Progenitor cell of endocrine pancreas (in vitro differentiated cells): ENCODE measurements at places on chromosomes 3 and 15.

- no peak for DNase-seq
Observed at GRCh38 chr3:168782193-168782592, 686.5 kb upstream of the GOLIM4 start.

DNA sequence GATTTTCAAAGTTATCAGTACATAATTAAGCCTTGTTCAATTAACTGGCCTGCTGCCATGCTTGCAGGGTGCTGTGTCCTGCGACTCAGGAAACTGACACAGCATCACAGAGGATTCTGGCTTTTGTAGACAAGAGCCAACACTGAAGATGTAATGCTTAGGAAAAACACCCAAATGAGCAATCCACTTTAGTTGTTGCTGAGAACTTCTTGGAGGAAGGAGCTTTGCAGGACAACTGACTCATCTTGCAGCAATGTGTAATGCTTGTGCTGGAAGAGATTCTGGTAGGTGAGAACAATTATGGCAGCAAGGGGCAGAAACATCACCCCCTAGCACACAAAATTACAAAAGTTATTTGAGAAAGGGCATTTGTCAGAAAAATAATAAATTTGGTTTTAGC is 67.6 kb downstream of the NLGN1 start:
- no peak for DNase-seq

DNA sequence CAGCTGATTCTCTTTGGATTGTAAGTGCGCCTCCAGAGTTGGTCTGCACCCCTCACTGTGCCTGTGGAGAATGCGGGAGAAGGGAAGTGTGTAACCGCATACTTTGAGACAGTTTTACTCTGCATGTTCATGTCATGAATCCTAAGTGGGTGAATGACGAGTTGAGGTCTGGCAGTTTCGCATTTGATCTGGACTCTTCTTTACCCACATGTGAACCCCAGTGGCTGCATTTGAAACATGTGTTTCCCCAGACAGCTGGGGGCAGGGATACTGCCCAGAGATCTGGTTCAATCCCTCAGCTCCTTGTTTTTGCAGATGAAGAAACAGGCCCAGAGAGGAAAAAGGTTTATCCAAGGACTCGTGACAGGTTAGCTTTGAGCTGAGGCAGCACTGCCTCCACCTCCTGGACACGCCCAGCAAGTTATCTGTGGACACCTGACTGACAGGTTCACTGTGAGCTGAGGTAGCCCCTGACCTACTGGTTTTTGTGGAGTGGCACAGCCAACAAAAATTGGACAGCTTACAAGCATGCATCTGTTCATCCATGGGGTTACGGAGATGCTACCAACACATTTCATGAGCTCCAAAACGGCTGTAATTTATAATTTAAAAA is 207.3 kb downstream of the XXYLT1 start:
- DNase-seq: no peak

DNA sequence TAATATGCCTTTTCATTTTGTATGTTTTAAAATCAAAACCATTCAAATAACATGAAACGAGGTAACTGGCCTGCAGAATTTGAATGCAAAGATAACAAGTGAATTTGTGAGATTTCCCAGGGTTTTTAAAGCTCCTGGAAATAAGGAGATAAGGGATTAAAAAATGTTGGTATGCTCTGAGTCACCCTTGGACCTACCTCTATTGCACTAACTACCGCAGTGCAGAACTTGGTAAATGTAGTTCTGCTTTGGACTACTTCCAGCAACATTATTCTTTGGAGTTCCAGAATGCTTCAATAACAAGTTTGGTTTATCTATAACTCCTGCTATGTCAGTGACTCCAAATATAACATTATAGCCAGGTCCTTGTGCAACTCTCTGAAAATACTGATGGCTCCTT is 201.7 kb downstream of the GAP43 start:
- DNase-seq: no peak

DNA sequence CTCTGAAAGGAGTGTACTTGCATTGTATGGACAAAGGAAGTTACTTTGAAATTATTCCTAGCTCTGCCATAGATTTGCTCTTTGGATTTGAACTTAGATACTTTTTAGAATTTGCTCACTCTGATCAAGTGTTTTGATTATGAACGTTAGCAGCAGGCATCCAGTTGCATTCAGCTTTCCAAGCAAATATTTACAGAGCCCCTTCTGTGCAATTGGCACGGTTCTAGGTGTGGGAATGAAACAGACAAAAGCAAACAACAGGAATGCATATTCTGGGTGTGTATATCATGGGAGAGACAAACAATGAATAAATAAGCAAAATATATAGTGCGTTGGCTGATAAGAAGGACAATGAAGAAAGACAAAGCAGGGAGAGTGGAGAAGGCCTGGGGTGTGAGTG is 125.5 kb upstream of the ADAMTS9 start:
- no peak for DNase-seq
